GM12891 (cell line): ENCODE measurements at places on chromosomes 1 and 21.

- no peak for DNase-seq
These were observed 6.6 kb downstream of the ZBTB18 start for GRCh38 chr1:244057474-244058385.

- no peak for DNase-seq
These were observed 550.1 kb downstream of the LTN1 start for GRCh38 chr21:28442624-28443023.

- peak; percentile 93 for DNase-seq
These were observed at the start of gene RIIAD1 for GRCh38 chr1:151720974-151721787. Gene RIIAD1 (plus strand): TSS chr1:151721522. CDS start chr1:151721537, 15 bp downstream.

DNA sequence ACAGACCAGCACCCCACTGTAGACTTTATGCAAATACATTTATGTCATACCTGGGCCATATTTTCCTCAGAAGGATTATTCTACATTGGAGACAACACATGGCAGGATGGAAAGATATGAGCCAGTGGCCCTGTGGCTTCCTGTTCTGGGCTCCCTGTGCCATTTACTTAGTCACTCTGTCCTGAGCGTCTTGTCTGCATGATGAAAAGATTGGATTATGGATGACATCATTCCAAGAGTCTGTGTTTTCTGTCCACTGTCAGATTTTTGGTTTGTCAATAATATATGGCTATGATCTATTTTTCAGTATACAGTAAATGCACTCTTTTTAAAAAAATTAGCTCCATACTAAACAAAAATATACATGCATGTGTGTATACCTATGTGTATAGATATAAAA is 30.8 kb downstream of the IGSF5 start:
- DNase-seq: no peak

- no peak for DNase-seq
These were observed 560.8 kb downstream of the NEGR1 start for GRCh38 chr1:71721532-71721931.

DNA sequence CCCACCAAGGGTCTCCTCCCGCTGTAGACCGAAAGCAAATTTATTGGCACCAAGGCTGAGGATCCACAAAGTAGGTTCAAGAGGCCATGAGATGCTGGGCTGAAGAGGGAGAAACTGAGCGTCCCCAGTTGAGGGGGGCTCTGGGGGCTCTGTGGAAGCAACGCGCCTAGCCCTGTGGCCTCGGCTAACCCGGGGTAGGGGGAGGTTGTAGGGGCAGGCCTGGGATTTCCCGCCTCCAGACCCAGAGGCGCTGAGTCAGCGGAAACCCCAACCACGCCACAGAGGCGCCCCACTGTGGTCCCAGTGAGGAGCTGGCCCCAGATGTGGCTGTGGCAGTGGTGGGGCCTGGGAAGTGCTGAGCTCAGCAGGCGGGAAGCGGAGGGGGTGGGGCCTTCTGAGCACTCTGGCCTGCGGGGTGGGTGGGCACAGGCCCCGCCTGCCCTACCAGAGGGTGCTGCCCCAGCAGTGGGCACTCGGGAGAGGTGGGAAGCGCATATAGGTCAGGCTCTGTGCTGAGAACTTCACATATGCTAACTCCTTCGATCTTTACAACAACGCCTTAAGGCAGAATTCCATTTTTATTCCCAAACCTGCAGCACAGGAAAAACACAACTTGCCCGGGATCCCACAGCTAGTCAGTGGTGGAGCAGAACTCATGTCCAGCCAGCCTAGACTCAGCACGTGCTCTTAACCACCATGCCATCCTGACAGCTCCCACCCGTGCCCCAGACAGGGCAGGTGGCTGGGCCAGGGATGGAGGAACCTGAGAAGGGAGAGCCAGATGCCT is 1.5 kb upstream of the COL16A1 start:
- DNase-seq: peak; percentile 84

- no peak for DNase-seq
These were observed 424.4 kb upstream of the RUNX1 start for GRCh38 chr21:35473496-35473895.

DNA sequence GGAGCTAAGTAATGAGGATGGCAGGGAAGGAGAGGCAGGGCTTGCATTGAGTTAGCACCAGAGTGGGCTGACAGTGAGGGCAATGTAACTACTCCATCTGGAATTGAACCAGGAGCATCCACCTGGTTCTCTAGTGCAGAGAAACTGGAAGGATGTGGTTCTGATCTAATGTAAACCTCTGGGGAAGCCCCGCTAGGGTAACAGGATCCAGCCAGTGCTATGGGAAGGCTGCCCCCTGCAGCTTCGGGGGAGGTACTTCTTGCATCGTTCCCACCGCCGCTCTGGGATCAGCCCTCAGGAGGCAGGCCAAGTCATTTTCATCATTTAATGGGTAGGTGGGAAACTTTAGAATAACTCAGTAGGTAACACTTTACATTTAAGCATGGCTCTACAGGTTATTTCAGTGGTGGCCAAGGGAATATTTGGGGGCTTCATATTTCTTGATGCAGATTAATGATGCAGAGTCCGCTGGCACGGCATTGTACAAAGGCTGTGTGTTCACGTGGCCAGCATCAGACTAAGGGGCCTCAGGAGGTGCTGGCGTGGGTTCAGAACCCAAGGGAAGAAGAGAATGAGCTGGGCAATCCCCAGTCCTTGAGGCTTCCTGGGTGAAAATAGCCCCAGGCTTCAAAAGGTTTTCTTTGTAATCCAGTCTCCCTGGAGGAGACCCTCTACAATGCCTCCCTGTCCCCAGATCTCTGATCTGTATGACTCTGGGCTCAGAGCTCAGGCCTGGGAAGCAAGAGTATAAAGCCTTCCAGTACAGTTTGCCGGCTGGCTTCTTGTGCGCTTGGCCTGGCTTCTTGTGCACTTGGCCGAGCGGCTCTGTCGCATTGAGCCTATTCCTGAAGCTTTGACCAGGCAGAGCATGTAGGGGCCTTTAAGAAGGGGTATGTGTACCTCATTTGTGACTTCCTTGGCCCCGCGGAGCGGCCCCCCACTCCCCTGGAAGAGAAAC is 26.4 kb upstream of the KAZN start:
- DNase-seq: no peak

GRCh38 chr1:223504741-223505140 is 111.5 kb downstream of the CCDC185 start:
- DNase-seq: no peak

GRCh38 chr21:23624281-23624680 is 1983.0 kb downstream of the MRPL39 start:
- DNase-seq: no peak

DNA sequence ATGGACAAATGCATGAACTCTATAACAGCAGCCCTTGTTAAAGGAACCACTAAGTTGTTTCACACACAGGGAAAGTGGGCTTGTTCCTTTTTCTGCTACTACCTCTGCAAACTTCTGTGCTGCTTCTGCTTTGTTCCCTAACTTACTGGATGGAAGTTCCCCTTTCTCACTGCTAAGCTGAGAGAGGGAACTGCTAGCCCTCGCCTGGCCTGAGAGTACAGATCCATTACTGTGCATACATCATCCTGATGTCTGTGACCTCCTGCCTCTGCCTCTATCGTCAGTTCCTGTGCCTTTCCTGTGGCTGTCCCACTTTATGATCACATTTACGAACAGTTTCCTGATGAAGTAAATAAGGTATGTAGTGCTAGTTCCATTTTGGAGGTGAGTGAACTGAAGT is 3.5 kb downstream of the GNAT2 start:
- no peak for DNase-seq

GRCh38 chr1:94962409-94963265 is 35.7 kb upstream of the CNN3 start:
- peak; percentile 16 for DNase-seq

DNA sequence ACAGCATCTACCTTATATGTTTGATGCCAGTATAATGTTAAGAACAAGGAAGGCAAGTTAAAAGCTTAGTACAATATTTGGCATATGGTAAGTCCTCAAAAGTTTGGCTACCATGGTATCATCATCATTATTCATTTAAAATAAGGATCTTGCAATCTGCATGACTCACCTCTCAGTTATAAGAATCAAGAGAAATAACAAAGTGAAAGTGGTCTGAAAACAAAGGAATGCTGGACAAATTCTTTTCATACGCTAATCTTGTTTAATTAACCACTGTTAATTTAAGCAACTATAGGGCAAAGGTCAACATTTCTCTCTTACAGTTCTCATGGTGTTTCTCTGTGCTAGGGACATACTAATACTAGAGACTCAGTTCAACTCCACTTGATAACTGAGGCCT is 13.0 kb upstream of the CLDN19 start:
- no peak for DNase-seq

- no peak for DNase-seq
These were observed 4.4 kb downstream of the ACKR1 start for GRCh38 chr1:159209061-159209460.

GRCh38 chr1:19260211-19261138 is 8.9 kb downstream of the MRTO4 start:
- no peak for DNase-seq

GRCh38 chr1:55326496-55327243 is 111.5 kb upstream of the USP24 start:
- no peak for DNase-seq

DNA sequence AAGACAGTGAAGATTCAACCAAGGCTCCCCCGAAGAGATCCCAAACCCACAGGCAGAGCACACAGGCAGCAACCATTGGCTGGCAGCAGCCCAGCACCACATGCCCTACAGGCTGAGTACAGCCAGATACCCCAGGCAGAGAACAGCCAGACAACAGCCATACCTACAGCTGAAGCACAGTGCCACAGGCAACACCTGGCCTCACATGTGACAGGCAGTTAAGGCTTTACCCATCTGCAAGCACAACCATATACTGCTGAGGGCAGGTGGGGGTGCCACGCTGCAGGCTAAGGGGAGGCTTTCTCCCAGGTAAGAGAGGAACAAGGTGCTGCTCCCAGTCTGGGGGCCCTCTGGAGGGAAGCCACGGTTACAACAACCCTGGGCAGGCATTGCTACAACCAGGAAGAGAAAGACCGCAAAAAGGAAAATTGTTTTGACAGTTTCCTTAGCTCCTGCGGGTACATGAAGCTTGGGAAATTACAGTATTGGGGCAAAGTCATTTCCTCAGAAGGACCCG is 12.3 kb downstream of the CHIT1 start:
- no peak for DNase-seq

- no peak for DNase-seq
These were observed 730.7 kb upstream of the RGS18 start for GRCh38 chr1:191427593-191427992.

DNA sequence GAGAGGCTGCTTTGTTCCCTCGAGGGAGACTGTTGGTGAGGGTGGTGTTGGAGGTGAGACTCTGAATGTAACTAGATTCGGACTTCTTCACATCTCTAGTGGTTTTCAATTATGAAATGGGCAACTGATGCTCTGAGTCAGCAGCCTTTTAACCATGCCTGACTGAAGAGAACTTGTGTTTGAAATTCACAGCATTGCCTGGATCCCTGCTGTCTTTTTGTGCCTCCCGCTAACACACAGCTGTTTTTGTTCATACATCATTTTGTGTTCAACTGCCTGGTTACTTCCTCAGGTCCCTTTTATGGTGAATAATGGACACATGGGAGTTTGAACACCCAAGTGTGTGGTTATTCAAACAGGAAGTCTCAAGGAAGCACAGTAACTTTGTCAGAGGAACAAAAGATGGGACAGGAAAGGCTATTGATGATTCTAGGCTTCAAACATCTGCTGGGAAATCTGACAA is 16.8 kb downstream of the LAMC1 start:
- DNase-seq: no peak

GRCh38 chr1:43507296-43508295 is 23.1 kb upstream of the PTPRF start:
- DNase-seq: no peak

DNA sequence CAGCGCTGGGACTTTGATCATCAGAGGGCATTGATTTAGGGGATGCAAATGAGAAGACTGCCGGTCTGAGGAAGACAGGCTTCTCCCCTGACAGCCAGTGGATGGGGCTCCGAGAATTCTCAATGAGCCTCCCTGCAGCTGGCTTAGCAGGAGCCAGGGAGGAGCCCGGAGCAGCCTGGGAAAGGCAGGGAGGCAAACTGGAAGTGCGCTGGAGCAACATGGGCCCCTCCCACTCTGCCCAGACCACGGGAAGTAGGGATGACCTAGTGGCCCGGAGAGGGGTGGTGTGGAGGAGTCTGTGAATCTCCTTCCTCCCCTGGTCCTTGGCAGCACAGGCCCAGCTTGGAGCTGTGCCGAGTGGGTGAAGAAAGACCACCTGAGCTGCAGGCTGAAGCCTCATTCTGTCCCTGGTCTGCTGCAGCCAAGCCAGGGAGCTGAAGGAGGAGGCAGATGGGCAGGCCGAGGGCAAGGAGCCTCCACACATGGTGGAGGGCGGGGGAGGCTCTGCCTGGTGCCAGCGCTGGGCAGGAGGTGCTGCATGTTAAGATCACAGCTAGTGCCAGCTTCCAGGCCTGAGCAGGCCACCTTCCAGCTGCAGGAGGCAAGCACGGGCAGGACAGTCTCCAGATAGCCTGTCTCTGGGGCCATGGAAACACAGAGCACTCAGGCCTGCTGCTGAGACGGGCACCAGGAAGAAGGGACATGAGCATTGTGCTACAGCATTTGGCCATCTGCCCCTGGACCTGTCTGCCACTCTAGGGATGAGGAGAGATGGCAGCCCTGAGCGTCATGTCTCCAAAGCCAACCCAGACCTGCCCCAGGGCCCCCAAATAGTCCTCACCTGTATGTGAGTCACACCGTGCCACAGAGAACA is 12.2 kb upstream of the CLSTN1 start:
- no peak for DNase-seq

DNA sequence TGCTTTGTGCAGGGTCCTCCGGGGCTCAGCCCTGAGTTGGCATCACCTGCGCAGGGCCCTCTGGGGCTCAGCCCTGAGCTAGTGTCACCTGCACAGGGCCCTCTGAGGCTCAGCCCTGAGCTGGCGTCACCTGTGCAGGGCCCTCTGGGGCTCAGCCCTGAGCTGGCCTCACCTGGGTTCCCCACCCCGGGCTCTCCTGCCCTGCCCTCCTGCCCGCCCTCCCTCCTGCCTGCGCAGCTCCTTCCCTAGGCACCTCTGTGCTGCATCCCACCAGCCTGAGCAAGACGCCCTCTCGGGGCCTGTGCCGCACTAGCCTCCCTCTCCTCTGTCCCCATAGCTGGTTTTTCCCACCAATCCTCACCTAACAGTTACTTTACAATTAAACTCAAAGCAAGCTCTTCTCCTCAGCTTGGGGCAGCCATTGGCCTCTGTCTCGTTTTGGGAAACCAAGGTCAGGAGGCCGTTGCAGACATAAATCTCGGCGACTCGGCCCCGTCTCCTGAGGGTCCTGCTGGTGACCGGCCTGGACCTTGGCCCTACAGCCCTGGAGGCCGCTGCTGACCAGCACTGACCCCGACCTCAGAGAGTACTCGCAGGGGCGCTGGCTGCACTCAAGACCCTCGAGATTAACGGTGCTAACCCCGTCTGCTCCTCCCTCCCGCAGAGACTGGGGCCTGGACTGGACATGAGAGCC is 22.7 kb downstream of the COL6A1 start:
- DNase-seq: no peak

DNA sequence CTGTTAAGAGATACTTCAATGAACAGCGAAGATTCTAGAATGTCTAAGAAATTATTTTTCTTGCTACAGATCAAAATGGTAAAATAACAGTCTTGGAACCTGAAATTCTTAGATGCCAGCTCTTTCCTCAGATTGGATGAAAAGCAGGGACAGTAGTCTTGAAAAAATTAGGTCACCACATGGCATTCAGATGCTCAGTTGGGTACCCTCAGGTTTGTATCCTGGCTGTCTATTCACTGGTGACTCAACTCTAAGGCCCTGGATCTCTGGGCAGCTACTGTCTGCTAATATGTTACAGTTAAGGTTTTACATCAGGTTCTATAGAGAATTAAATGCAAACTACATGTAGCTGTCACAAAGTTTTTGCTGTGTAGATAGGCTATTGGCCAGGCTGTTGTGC is 528.9 kb upstream of the ADAMTS5 start:
- DNase-seq: no peak
